Forelimb muscle (tissue), 1 donor: ENCODE measurements at places on chromosomes 3 and 15. TPM values are rescaled to one million over a fixed set of nuclear protein-coding genes. Genes with fewer than 3 reads are reported as not detected.

GRCh38 chr15:76286271-76286879 lies 24.9 kb downstream of the ETFA start:
- DNase-seq = no peak

GRCh38 chr3:30221619-30222018 lies 384.8 kb upstream of the TGFBR2 start:
- no peak for DNase-seq

DNA sequence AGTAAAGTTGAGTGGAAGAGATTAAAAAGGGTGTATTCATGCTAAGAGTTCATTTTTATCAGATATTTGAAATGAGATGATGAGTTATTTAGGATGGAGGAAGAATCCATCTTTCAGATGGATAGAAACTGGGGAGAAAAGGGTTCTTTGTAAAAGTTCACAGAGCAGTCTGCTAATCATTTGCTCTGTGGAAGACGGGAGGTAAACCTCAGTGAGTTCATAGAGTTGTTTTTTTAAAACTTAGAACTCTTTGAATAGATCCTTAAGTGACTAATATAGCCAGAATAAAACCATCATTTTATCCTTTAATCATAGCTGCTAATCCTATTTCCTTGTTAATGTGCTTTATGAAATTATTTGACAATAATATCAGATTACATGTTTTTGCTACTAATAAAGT lies 5.1 kb downstream of the RASA2 start:
- DNase-seq = no peak

TF gene
- 4.4 TPM for polyA plus RNA-seq

OSTN gene
- 4.7 TPM for polyA plus RNA-seq

COL6A5 gene
- polyA plus RNA-seq = 0.13 TPM

DNA sequence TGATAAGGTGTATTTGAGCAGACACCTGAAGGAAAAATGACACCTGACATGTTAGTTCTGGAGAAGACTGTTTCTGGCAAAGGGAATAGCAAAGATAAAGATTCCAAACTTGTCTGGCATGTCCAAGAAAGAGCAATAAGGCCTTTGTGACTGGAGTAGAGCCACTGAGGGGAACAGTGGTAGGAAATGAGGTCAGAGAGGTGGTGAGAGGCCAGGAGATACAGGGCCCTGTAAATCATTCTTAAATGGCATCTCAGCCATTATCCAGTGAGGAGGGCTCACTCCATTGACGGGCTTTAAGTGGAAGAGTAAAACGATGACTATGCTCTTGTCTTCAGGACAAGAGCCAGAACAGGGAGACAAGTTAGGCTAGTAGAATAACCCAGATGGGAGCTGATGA lies 4.5 kb downstream of the SLC49A4 start:
- no peak for DNase-seq

DNA sequence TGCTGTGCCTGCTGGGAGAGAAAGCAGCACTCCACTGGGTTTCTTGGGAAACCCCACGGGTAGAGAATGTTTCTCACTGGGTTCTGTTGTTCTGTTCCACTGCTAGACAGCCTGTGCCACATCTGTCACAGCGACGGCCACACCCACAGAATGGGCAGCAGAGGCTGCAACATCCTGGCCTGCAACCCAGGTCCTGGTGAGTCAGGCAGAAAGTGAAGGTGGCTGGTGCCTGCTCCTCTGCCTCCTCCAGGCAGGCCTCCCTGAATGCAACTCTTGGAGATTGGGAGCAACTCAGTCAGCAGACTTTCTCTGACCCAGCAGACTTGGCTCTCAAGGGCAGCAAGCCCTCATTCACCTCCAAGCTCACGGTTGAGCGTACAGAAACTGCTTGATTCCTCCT lies 13.0 kb downstream of the C3orf18 start:
- no peak for DNase-seq

DNA sequence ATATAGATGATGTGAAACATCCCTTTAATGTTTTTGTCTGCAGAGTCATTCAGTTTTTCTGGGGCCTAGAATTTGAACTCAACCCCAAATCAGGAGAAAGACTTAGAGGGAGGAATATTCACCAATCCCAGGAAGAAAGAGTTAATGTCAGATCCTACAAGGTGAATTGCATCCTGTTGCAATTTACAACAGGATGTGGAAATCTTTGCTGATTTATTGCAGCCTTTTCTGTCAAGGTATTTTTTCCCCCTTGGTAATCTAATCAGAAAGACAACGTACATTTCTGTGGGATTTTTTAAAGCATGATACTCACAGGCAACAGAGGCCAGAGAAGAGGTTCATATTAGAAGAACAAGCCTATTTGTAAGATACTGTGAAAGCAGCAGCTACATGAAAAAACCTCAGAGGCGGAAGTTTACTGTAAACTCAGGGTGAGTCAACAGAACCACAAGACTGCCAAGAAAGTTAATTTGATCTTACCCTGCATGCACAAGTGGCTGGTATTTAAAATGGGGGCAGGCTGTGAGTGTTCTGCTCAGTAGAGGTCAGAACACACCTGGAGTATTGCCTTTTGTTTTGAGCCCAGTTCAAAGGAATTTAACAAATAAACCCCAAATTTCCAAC lies 531.9 kb downstream of the AGBL1 start:
- DNase-seq = no peak

DNA sequence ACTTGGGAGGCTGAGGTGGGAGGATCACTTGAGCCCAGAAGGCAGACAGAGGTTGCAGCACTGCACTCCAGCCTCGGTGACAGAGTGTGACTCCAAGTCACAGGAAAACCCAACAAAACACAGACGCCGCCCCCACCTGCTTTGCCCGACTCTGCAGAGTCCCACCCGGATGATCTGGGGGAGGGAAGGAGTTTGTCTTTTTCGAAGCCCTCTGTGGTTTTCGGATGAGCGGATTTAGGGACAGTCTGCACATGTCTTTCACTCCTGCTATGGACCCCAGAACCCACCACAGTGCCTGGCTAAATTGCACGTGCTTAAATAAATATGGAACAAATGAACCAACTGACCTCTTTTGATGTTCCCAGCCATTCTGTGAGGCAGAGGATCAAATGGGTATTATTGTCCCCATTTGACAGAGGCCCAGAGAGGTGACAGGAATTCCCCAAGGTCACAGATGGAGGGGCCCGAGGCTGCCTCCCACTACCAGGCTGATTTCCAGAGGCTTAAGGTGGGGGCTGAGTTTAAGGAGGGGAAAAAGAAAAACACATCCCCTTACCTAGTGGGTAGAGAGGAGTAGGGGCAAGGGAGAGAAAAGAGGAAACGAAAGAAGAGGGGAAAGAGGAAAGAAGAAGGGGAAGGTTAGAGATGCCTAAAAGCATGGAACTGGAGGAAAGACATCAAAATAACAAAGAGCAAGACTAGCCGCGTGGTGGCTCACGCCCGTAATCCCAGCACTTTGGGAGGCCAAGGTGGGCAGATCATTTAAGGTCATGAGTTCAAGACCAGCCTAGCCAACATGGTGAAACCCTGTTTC lies 59.4 kb upstream of the TFRC start:
- no peak for DNase-seq

GRCh38 chr3:151314137-151314536 lies 2.5 kb downstream of the GPR87 start:
- DNase-seq = no peak

- no peak for DNase-seq
Measured at GRCh38 chr3:72329354-72329753, 518.9 kb downstream of the SHQ1 start.

DNA sequence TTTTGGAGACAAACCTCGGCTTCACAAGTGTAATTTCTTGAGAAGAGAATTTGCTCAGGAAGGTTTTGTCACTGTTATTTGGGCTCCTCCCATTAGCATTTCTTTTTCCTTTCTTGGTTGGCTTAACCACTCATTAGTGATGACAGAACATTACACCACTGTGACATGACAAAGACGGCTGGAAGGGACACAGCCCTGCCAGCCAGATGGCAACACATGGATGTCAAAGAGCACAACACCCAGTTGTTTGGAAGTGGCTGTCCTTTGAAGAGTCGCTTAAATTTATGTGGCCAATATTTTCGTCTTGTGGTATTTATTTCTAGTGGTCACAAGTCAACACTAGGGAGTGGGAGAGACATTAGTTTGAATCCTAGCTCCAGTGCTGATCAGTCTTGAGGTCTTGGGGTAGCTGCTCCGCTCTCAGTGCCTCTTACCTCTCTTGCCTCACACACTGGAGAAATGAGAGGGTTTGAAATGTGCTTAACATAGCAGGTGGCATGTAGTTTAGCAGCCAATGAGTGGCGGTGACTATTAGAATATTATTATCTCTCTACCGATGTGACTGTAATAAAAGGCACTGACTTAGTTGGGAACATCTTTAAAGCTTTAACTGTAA lies 92.8 kb downstream of the FRMD4B start:
- DNase-seq = no peak

LMOD3 gene
- polyA plus RNA-seq = 182 TPM

DNA sequence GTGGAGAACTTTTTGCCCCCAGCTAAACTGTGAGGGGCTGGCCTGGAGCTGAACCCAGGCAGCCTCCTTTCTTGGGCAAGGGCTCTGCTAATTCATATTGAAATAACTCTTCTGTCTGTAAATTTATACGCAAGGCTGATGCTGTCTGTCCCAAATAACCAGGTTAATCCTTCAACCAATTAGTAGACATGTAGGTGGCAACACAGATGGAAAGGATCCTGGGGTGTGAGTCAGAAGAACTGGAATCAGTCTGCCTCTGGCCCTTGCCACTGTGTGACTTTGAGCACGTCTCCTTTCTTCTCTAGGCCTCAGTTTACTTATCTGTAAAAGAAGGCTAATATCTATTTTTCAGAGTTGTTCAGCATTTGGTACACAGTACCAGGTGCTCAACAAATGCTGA lies 48.3 kb upstream of the IREB2 start:
- no peak for DNase-seq

DNA sequence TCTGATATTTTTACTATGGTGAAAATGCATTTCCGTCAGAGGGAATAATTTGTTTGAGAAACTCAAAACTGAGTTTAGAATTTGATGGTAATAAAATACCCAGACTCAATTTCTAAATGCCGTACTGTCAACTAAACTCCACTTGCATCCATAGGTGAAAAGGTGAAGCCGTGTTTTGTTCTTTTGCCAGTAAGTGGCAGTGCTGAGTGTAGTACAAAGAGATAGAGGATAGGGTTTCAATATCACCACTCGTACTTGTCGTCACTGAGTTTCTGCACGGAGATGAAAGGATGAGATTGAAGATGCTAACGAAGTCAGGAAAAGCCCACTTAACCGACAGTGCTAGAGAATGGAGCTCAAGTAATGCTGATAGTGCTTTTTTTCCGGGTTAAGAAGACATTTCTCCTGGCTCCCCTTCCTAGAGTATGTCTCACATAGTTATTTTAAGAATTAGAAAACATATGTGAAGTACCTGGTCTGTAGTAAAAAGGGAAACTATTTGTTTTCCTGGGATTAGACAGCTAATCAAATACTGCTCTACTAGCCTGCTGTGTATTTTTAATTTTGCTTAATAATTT lies 345.1 kb downstream of the IL5RA start:
- DNase-seq = no peak

GRCh38 chr3:31485196-31485595 lies 47.5 kb upstream of the STT3B start:
- DNase-seq = no peak

LSAMP gene
- 4.5 TPM for polyA plus RNA-seq

PCSK6 gene
- polyA plus RNA-seq = 10.2 TPM

GRCh38 chr3:55842204-55842603 lies 355.1 kb upstream of the WNT5A start:
- no peak for DNase-seq

GRCh38 chr15:81643771-81644170 lies 269.8 kb upstream of the TMC3 start:
- no peak for DNase-seq

DNA sequence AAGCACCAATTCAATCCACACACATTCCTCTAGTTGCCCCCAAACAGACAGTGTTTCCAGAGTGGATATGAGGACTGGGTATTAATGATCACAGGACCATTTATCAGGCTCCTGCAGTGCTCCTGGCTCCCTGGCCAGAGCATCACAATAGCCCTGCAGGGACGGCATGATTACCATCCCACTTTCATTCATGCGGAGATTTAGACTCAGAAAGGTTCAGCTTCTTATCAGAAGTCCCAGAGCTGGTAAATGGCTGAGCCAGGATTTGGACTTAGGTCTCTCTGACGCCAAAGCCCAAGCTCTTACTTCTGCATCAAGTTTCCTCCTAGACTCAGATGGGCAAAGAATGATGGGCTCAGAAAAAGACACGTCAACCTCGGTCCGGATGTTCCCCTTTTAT lies 2.9 kb upstream of the EPHB3 start:
- no peak for DNase-seq

GRCh38 chr3:167835953-167836352 lies 100.4 kb downstream of the SERPINI1 start:
- no peak for DNase-seq

GRCh38 chr3:23826382-23827064 lies 20.8 kb downstream of the UBE2E1 start:
- no peak for DNase-seq

P3H2 gene
- polyA plus RNA-seq = 39.4 TPM

DNA sequence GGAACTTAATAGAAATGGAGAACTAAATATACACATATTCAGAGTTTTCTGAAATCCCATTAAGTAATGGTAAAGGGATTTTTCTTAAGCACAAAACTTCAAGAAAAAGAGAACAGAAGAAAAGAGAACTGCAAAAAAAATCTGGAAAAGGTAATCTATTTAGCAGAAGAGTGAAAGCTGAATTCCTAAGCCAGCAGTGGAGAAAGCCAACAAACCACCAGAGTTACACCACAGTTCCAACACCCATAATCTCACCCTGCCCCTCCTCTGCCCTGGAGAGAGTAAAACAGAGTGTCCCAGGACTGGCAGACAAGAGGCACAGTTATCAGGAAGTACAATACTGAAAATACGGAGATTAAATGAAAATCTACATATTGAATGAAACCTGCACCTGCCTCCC lies 29.4 kb downstream of the TP53BP1 start:
- DNase-seq = no peak

CHL1 gene
- polyA plus RNA-seq = 2.2 TPM
